Left ventricle myocardium inferior (tissue), 1 donor: ENCODE measurements at places on chromosomes 4 and X. TPM values are rescaled to one million over a fixed set of nuclear protein-coding genes. Genes with fewer than 3 reads are reported as not detected.

Gene RPS6KA6
- total RNA-seq = 0.41 TPM

GRCh38 chrX:55598333-55598732, 24.9 kb upstream of the FOXR2 start:
- DNase-seq = no peak

Gene RAI2
- total RNA-seq = 23.6 TPM

DNA sequence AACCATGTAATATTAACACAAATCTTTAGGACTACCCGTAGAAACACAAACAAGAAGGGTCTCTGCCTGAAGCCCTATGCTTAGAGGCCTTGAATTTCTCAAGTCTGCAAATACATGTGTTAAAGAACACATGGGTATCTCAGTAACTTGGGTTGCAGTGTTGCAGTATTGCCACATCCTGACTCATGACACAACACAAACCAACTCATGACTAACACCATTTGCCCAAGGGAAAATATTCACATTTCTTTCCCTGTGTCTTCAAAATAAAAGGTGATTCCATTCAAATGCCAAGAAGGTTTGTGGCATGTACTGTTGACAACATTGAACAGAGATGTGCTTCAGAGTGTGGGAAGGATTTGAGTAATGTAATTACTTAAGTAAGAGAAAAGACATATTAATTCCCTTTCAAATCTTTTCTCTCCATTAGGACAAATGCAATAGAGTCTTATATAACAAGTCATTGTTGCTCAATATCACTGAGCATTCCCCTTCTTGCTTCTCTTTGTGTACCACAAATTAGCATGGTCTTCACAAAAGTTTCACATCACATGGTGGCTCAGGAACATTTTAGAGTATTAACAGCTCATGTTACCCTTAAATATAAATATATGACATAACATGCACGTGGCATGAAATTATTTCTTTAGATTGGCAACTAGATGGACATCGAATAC, 487.1 kb downstream of the STPG2 start:
- DNase-seq = no peak

DNA sequence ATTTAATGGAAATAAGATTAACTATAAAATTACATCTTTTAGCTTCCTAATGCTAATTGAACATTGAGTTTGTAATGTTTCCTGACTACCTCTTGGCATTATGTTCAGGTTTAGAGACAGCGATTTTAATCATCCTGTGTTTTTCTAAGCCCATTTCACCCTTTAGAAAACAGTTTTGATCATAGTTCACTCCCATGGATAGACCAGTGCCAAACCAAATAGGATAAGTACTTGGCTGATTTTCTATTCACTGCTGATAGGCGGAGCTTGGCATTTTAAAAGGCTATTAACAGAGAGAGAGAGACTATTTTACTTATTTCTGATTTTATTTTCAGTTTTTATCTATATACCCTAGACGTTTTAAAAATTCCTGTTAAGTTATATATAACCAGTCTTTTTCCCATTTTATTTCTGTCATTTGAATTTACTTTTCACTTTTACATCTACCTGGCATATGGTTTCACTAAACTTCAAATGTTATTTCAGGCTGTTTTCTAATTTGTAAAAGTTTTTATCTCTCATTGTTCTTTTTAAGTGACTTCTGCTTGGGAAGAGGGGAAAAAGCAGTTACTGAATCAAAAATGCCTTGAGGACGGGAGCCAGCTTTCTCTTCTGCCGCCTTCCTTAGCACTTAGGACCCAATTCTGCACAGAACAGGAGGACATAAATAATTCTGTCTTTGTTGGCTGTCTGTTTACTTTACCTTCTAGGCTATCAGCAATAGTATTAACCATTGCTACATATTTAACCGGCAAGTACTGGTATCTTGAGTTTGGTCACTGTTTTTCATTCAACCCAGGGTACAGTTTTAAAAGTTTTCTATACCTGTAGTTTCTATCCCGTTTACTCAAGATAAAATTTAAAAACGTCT, 46.4 kb downstream of the SGMS2 start:
- no peak for DNase-seq
